ENCODE measurements at places on chromosomes 13 and 19. TPM values are rescaled to one million over a fixed set of nuclear protein-coding genes. Genes with fewer than 3 reads are reported as not detected.

DNA sequence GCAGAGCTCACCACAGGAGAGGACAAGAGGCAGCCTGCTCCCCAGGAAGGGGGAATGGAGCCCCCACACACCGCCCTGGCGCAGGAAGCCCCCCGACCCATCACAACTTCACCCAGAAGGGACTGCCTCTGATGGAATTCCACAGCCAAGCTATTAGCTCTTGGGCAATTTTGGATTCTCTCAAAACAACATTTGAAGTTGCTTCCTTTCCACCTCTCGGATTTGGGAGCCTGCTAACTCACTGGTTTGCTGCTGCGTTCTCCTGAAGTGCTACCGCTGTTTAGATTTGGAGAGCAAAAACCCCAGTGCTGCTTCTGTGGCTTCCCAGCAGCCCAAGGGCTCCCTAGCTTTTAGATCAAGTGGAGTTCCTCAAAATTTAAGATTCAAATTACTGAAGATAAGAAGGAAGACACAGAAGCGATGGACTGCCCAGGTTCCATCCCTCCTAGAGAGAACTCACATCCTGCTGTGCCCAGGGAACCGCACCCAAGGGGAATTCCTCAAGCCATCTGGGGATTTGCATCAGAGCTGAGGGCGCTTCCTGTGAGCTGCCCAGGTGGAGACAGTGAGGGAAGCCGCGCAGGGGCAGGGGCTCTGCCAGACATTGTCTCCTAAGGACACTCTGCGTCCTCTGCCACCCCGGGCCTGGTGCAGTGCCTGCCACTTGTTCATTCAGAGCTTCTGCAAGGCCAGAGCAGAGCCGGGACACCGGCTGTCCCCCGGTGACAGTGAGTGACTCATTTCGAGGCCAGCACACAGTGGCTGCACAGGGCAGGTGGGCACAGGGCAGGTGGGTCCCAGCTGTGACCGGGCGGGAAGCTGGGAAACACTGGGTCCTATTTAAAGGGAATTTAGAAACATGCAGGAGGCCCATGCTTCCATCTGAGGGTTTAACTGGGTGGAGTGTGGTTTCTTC lies 45.5 kb downstream of the COL4A1 start:
- no peak for DNase-seq

GRCh38 chr19:1206864-1207450 lies 1.4 kb downstream of the STK11 start:
- DNase-seq: no peak

DNA sequence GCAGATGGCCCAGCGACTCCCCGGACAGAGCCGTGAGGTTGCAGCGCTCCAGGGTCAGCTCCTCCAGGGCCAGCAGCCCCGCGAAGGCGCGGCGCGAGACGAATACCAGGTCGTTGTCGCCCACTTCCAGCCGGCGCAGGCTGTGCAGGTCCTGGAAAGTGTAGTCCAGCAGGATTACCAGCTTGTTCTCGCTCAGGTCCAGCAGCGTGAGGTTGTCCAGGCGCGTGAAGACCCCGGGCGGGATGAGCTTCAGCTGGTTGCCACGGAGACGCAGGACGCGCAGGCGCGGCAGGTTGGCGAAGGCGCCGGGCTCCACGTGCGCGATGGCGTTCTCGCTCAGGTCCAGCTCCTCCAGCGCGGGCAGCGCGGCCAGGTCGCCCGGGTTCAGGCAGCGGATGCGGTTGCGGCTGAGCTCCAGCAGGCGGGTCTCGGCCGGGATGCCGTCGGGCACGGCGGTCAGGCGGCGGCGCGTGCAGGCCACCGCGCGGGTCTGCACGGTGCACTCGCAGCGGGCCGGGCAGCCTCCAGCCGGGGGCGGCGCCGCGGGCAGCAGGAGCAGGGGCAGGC lies 9.3 kb upstream of the PEAK3 start:
- no peak for DNase-seq

DNA sequence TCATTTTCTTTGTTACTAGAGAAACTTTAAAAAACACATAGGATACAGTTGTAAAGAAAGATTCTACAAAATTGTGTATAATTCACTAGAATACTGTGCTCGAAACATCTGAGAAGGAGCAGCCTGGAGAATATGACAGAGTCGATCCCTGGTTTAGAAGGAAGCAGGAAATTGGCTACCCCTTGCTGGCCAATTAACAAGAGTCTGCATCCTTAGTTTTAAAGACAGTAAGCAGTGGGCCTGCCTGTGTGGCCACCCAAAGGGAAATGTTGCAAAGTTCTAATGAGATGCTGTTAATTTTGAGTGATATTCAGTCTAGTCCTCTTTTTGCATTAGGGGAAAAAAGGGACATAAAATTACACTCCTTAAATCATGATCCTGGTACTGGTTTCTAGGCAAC lies 988.6 kb downstream of the PCDH17 start:
- DNase-seq: no peak

HCN2 gene
- total RNA-seq: 0.39 TPM

- DNase-seq: no peak
Measured at GRCh38 chr19:10762656-10763055, 44.8 kb downstream of the DNM2 start.

- peak; percentile 35 for DNase-seq
Measured at GRCh38 chr13:73224703-73225102, 165.9 kb downstream of the KLF5 start.
